ENCODE measurements at places on chromosomes 5 and 9.

DNA sequence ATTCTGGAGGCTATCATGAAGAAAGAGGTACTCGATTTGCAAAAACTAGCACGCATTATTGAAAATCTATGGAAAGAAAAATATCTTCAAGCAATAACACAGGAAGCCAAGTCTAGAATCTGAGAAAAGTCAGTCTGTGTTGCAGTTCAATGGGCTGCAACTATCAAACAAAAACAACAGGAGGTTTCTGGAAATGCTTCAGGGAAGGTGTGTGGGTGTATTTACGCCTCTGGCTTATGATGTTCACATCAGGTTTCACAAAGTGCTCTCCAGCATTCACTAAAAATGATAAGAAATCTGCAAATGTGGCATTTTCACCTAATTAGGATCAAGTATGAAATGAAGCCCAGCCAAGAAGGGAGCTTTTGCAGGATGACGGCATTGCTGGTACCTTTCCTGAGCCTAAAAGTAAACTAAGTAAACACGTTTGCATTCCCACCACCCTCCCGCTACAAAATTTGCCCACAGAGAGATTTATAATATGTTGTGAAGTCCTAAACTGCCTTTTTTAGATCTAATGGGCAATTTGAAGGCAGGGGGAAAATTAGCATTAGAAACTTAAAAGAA, 146.4 kb downstream of the GABRB2 start:
- no peak for DNase-seq

- peak; percentile 20 for DNase-seq
These were observed 77.8 kb upstream of the SHISAL2B start for GRCh38 chr5:64612344-64612961.

GRCh38 chr5:81856948-81857928, 106.3 kb upstream of the SSBP2 start:
- DNase-seq, result peak; percentile 32

- no peak for DNase-seq
These were observed 759.7 kb downstream of the BRINP1 start for GRCh38 chr9:118609355-118610044.

DNA sequence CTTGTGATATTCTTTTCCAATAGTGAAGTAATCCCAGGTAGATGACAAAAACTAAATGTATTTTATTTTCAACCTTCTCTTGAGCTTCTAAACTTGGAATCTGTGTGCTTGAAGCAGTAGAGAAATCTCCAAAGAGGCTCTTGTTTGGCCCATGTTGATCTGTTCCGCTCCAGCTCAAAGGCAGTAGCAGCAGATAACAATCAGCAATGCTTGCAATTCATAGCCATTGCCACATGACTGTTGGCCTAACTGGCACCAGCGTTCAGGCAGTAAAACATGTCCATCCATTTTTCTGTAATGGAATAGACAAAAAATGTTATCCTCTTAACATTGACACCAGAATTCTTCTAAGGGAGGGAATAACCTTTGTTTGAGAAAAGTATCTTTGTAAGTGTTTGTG, 270.7 kb upstream of the MSX2 start:
- DNase-seq, result no peak

- no peak for DNase-seq
These were observed 95.3 kb upstream of the SLC28A3 start for GRCh38 chr9:84435902-84436301.

DNA sequence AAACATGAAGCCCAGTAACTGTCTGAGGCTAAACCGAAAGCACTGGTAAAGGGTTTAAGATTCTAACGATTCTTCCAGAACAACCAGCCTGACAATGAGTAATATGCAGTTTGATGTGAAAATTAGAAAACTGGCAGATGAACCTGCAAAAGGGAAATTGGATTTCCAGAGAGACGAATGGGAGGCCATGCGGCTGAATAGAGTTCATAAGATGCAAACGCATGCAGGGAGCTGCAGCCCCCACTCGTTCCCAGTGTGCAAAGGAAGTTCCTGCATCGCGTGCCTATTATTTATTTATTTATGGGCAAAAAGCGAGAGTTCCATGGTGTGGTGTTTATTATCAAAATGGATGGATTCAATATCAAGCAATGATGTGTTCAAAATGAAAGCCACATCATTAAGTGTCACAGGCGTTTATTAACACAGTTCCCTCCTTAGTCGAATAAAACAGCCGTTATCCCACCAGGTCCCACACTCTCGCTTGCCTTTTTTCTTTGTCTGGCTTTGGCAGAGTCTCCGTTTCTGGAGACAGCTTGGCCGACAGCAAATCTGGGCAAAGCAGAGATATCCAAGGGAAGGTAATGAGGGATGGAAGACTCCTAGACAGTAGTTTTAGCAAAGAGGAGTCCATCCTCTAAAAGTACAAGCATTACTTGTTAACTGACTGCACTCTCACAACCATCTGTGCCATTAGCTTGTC, 451.4 kb downstream of the KDM4C start:
- DNase-seq, result no peak

DNA sequence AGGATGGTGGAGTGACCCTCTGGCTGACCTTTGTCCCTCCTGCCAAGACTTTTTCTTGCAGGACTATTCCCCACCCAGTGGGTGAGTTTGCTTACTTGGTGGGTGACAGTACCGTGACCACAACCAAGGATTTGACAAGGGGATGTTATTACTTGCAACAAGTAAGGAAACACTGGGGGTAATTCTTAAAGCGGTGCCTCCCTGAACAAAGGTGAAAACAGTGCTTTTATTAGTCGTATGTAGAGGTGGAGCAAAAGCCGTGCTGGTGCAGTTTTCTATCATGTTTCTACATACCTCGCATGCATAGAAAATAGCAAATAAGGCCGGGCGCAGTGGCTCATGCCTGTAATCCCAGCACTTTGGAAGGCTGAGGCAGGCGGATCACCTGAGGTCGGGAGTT, 41.0 kb upstream of the KDM4C start:
- no peak for DNase-seq

DNA sequence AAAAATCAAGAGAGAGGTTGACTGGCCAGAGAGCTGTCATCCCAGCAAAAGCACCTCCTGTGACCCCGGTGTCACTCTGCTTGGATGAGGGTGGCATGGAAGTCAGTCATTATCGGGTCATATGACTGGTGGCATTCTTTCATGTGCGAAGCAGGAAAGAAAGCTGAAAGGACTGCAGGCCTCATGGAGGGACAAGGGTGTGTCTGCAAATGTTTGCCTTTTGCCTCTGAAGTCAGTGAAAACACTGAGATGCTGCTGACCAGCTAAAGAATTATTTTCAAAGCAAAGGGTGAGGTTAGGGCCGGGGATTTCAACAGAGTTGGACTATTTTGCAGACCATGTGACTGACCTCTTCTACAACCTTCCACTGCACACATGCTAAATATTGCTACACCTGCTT, 298.3 kb downstream of the CSNK1G3 start:
- no peak for DNase-seq

DNA sequence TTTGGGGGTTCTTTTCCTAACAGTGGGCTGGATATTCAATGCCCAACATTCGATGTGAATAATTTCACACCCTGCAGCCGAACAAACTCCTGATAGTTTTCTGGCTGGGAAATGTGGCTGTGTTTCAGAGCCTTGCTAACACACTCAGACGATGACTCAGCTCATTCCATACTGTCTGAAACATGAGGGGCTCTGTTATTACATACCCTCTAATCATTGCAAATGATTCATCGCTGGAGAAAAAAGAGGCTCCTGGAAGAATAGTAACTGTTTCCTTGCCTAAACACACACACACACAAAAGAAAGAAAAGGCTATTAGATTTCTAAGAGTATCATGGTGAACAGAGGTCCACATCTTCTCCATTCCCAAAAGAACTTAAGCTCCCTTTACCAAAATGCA, 75.8 kb downstream of the OXCT1 start:
- DNase-seq, result no peak

GRCh38 chr5:171867786-171868185, 82.2 kb downstream of the SMIM23 start:
- no peak for DNase-seq

DNA sequence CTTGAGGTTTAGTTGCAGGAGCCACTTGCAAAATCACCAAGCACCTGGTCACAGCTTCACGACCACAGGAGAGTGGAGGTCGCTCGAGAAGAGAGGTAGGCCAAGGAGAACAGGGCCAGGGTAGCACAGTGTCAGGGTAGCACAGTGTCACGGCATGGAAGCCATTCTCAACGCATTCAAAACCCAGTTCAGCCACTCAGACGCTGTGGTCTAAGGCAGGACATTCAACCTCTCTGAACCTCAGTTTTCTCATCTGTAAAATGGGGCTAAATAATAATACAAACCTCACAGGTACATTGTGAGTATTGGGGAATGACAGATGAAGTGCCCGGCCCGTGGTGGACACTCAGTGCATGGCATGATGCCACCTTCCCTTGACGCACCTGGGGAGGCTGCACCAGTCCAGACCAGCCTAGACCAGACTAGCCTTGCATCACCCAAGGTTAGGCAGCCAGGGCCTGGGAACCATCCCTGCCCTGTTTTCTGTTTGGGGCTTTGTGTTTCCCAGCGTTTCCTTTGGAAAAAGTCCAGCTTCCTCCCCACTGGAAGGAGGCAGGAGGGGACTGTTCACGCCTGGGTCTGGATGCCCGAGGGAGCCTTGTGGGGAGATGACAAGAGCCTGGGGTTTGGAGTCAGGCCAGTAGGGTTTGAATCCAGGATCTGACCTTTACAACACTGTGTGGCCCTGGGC, 7.8 kb upstream of the LMX1B start:
- DNase-seq, result no peak
